Posterior cingulate gyrus (tissue), 11 donors: ENCODE measurements at places on chromosomes 5 and 9.

- no peak for DNase-seq
Measured at GRCh38 chr5:40733879-40734563, 21.7 kb downstream of the TTC33 start.

- DNase-seq, result no peak
Measured at GRCh38 chr5:77082280-77082679, 4.8 kb downstream of the ZBED3 start.

- DNase-seq, result no peak
Measured at GRCh38 chr5:150122158-150122510, 33.5 kb downstream of the PDGFRB start.

- no peak for DNase-seq
Measured at GRCh38 chr5:171710451-171711024, 75.1 kb upstream of the SMIM23 start.

- DNase-seq, result no peak
Measured at GRCh38 chr5:122141751-122142150, 12.4 kb downstream of the ZNF474 start.

- DNase-seq, result no peak
Measured at GRCh38 chr9:21616082-21616778, 134.1 kb upstream of the IFNE start.

- no peak for DNase-seq
Measured at GRCh38 chr5:93724791-93725190, 16.6 kb downstream of the POU5F2 start.

DNA sequence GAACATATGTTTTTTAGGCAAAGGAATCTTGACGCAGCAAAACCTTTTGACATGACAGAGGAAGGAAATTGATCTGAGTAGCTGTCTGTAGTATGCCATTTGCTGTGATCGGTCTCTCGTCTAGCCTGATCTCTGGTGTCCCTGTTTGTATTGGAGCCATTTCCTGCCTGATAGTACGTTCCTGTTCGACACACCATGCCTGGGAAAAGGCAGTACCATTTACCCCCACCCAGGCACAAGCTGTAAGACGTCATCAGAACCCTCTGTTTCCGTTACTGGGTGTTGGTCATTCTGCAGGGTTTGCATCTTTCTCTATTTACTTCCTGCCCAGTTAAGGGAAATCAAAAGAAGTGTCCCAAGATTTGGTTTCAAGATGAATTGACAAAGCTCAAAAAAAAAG lies 129.7 kb downstream of the CEMIP2 start:
- no peak for DNase-seq

DNA sequence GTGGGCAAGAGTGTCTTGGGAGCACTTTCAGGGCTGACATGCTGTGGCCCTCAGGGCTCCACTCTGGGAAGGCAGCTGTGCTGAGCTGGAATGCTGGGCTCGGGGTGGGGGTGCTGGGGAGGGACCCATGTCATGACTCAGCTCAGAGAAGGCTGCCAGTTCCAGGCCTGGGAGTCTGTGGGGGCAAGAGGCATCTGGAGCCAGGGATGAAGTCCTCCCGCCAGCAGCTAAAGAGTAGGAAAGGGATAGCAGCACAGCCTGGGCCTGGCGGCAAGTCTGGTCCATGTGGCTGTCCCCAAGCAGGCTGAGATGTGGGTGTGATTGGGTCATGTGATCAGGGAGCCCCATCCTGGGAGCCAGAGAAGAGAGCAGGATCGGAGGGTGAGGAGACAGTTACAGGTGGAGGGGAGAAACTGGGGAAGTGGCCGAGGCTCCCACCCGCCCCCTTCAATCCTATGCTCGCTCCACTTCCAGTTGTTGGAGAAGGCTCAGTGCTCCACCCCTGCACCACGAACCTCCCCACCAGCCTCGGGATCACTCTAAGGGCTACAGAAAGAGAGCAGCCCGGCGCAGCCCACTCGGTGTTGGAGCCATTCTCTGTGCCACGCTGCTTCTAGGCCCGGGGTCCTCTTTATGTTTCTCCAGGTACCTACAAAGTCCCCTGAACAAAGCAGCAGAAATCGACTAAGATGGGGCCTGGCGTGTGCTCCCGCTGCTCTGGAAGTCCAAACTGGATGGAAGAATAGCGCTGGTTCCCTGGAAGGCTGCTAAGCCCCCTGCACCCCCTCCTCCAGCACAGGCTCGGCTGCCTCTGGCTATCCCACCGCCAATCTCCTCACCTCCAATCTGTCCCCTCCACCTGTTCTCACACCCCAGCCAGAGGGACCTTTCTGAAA lies 12.0 kb downstream of the PDGFRB start:
- DNase-seq, result no peak
